ENCODE measurements at places on chromosomes 6 and 20.

GRCh38 chr6:41155132-41155805 is 1.1 kb upstream of the TREML1 start:
- DNase-seq: no peak

GRCh38 chr20:46573788-46574584 is 23.5 kb upstream of the OCSTAMP start:
- no peak for DNase-seq

GRCh38 chr20:11919581-11919980 is 1.9 kb downstream of the BTBD3 start:
- DNase-seq: no peak

GRCh38 chr20:25696371-25697131 is at the start of gene ZNF337:
Gene ZNF337, minus strand, starts transcription at chr20:25696853. Its CDS starts 10,436 bp downstream, at chr20:25686417.
- DNase-seq: peak; percentile 95

DNA sequence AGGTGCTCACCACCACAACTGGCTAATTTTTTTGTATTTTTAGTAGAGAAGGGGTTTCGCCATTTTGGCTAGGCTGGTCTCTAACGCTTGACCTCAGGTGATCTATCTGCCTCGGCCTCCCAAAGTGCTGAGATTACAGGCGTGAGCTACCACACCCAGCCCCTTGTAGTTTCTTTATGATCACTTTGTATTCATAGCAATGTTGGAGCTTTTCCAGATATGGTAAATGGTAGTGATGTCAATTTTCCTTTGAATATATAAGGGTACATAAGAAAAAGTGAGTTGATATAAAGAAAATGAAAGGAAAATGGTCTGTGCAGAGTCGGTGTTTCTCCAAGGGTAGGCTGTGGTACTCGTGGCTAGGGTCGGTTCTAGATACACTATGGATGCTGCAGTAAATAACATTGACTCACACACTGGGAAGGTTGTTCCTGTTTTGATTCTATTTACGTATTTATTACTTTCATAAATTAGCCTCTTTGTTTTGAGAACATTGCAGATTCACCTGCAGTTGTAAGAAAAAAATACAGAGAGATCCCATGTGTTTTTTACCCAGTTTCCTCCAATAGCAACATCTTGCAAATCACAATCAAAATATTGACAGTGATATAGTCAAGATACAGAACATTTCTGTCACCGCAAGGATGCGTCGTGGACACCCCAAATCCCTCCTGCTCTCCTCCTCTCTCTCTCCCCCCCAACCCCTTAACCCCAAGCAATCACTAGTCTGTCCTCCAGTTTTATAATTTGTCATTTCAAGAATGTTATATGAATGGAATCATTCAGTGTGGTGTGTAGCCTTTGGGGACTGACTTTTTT is 2.5 kb downstream of the ZNF831 start:
- no peak for DNase-seq

- DNase-seq: no peak
Observed at GRCh38 chr6:160239929-160240690, 18.5 kb downstream of the SLC22A2 start.

DNA sequence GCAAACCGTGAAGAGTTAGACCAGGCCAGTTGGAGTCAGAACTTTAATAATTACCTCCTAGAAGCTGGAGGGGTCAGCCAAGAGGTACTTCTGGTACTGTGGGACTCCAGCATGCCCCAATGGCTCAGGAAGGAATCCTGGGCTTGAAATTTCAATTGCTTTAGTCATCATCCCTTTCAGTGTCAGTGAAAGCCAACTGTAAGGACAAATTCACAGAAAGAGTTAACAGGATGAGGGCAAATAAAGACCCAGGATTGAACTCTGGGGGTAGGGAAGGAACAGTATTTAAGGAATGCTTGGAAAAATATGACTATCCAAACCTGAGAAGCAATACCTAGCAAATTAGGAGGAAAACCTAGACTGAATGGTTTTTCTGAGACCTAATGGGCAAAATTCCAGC is 735.1 kb upstream of the MARCKS start:
- peak; percentile 52 for DNase-seq

DNA sequence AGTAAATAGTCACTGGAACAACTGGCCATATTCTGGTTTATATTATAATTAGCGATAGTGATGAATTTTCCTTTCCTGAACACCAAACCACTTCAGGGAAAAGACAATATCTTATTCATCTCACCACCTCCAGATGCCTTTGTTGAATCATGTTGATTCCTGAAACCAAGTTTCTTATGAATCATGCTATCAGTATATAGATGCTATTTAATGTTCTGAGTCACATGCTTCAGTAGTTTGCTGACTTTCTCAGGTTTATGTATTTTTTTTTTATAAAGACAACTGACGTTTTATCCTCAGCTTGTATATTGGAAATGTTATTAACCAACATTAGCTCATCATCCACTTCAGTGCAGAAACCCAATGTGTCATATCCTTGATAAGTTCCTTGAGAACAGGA is 710.2 kb upstream of the POU3F2 start:
- DNase-seq: no peak

DNA sequence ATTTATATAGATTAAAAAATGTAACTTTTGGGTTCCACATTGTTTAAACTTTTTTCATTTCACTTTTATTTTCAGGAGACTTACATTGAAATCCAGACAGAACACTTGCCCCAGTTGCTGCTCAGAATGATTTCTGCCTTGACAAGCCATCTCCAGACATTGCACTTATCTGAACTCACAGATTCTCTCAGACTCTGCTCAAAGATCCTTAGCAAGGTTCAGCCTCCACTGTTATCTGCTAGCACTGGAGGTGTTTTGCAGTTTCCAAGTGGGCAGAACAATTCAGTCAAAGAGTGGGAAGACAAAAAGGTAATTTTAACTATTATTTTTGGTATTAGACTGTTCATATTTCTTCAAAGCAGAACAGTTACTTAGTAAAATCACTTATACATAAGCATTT is 58.0 kb downstream of the DOP1A start:
- no peak for DNase-seq

DNA sequence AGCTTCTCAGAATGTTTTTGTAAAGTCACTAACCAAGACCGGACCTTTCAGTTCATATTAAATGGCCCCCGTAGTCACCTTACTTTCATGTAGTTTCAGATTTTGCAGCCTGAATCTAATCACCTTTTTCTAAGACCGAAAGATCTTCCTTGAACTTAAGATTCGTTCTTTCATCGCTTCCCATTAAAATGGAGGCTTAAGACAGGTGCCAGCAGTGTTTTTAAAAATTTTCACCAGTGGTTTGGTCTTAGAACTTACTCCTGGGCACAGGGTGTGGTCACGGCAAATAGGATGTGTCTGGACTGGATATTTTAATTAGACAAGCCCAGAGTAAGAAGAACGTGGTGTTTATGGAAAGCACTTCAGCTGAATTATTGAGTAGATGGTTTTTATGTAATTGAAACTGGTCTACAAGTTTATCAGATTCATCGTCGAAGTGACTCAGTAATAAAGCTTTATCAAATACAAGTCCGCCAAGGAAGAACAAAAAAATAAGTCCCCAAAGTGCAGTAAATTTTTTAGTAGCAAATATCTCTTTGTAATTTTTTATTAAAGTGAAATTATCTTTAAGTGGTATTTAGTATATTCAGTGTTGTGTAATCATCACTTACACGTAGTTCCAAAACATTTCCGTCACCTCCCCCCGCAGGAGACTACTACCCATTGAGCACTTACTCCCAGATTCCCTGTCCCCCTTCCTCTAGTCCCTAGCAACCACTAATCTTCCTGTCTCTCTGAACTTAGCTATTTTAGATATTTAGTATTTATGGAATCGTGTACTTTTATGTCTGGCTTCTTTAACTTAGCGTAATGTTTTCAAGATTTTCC is 868 bp downstream of the SRSF3 start:
- no peak for DNase-seq

GRCh38 chr6:155010940-155011339 is 15.8 kb downstream of the TIAM2 start:
- DNase-seq: no peak

DNA sequence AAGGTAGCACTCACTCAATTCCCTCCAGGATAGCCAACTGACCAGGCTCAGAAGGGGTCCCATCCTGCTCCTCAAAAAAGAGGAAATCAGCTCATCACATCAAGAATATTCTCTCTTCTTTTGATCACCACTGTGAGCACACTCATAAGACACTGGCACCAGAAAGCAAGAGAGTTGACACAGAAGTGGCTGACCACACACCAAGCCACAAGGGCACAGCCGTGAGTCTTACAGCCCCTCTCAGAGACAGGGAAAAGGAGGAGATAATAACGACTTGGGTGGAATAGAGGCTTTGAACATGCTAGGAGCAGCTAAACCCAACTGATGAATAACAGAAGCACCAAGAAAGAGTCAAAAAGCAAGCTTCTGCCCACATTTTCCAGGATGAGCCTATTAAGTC is 249.1 kb upstream of the PREP start:
- no peak for DNase-seq

DNA sequence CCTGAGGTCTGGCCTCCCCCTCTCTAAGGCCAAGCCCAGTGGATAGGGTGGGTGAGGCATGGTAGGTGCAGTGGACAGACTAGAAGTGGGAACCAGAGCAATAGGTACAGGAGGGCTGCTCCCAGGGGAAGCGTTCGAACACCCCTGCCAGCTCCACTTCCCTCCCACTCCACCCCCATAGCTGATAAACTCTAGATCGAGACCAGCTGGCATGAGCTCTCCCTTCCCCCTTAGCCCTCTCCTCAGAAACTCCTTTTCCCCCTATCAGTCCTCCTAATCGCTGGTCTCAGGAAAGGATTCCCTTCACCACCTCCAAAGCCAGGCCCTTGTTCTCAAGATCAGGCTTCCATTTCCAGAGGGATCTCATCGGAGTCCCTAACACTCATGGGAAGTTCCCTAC is 6.0 kb upstream of the FAM83C start:
- no peak for DNase-seq

DNA sequence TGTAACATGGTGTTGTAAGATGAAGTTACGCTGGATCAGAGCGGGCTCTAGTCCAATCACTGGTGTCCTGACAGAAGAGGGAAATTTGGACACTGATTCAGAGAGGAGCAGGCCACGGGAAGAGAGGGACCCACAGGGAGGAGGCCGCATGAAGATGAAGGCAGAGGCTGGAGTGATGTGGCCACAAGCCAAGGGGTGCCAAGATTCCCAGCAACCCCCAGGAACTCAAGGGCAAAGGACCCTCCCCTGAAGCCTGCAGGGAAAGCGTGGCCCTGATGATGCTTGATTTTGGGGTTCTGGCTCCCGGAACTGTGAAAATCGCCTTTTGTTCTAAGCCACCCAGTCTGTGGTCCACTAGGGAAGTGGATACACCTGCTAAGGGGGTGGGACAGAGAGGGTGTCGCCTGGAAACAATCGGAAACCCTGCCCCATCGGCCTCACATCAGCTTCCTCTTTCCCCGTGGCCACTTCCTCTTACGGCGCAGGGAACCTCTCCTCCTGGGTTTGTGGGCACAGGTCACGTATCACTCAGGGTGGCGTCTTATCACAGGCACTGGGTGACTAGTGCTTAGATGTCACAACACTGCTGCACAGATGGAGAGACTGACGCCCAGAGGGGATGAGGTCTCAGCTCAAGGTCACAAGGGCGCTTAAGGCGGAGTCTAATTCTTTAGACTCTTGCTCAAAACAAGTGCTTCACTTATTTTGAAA is 58.0 kb downstream of the SULF2 start:
- no peak for DNase-seq

- no peak for DNase-seq
Observed at GRCh38 chr6:47343600-47343999, 33.9 kb upstream of the TNFRSF21 start.

DNA sequence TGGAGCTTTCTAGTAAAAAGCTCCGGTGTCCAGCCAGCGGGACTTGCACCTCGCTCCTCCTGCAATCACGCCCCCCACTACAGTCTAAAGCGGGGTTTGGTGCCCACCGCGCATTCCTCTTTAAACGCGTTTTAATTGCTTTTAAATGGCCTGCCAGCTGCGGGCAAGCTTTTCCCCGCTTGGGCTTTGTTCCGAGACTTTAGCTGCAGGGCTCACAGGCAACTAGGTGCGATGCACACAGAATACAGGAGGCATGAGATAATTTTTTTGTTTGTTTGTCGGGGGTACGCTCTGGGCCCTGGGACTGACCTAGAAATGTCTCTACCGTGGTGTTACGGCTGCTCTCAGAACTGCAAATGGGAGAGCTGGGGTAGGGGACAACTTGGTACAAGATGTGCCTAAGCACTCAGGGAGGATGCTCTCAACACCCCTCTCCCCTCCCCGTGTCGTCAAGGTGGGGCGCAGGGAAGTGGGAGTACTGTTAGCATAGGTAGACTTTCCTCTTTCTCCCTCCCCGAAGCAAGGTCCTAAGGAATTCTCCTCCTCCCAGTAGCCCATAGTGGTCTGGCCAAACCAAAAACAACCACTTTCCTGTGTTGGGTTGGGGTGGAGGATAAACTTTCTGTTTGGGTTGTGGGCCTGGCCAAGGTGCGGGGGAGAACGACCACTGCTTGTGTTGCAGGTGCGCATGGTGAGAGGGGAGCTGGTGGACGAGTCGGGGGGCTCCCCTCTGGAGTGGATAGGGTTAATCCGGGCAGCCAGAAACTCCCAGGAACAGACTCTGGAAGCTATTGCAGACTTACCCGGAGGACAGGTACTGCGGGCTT is 1.6 kb downstream of the PRDM13 start:
- DNase-seq: no peak

DNA sequence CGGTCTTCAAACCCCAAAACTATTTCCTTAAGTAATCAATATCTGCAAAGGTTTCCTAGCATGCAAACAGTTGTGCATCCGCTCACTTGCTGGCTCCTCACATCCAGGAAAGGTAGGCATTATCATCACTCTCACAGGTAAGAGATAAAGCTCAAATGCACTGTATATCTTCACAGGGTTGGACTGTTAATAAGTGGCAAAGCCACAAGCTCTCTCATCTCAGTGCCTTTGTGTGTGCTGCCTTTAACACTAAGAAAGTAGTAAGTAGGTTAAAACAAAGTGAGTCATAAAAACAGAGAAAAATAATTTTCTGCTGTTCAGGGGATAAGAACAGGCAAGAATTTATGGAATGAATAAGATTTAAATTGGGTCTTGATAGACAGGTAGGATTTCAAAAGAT is 21.3 kb downstream of the MAN1A1 start:
- DNase-seq: no peak

GRCh38 chr20:4835244-4836177 is 113.8 kb downstream of the PRND start:
- DNase-seq: peak; percentile 28

DNA sequence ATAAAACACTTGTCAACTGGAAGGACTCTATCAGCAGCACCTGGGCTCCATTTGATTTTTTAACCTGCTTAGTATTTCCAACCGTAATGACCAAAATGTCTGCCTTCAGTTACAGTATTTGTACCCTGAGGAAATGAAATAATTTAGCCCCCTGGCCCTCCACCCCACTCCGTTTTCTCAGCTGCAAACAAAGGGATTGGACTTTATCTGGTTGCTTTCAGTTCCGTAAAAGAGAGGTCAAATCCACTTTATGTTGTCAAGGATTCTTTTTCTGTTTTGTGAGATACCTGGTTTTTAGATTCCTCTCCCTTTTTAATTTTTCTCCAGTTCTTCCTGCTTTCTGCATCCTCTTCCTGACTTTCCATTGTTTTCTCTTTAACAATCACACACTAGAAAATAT is 64.4 kb upstream of the BMP2 start:
- DNase-seq: no peak

All from iPS-NIHi11 (cell line).